ENCODE measurements at places on chromosomes 1 and 21. TPM values are rescaled to one million over a fixed set of nuclear protein-coding genes. Genes with fewer than 3 reads are reported as not detected.

DNA sequence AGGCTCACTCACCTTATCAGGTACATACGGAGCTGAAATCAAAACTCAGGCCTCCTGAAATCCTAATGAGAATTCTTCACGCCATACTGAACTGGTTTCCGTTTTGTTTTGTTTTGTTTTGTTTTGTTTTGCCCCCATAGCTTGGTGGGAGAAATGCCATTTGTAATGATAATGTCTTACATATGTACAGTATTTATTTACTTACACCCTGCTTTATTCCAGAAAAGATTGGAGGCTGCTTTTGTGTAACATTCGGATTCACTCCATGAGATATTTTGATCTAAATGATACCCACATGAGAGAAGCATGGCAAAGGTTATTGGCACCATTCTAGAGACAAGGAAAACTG, 84.7 kb downstream of the EPHB2 start:
- no peaks in the 10 kb centered on the region for H3K36me3 ChIP-seq
- H3K4me1 ChIP-seq, result peaks cover 15% of the 10 kb centered on the region
- no peak overlapping the region for H3K27ac ChIP-seq
- no peak for DNase-seq
- H3K27me3 ChIP-seq, result peaks cover 21% of the 10 kb centered on the region
- no peak overlapping the region for H3K4me3 ChIP-seq

- H3K4me3 ChIP-seq, result no peak overlapping the region
- DNase-seq, result no peak
- no peaks in the 10 kb centered on the region for H3K27me3 ChIP-seq
- H3K4me1 ChIP-seq, result peaks cover 83% of the 10 kb centered on the region
- peaks cover 15% of the 10 kb centered on the region for H3K36me3 ChIP-seq
These were observed 6.9 kb downstream of the PTPRF start for GRCh38 chr1:43537423-43538142.

- DNase-seq, result no peak
- H3K27me3 ChIP-seq, result no peaks in the 10 kb centered on the region
- H3K4me3 ChIP-seq, result no peak overlapping the region
- no peaks in the 10 kb centered on the region for H3K36me3 ChIP-seq
- H3K27ac ChIP-seq, result no peak overlapping the region
- H3K4me1 ChIP-seq, result no peaks in the 10 kb centered on the region
These were observed 98.7 kb upstream of the PDC start for GRCh38 chr1:186559601-186560116.

DNA sequence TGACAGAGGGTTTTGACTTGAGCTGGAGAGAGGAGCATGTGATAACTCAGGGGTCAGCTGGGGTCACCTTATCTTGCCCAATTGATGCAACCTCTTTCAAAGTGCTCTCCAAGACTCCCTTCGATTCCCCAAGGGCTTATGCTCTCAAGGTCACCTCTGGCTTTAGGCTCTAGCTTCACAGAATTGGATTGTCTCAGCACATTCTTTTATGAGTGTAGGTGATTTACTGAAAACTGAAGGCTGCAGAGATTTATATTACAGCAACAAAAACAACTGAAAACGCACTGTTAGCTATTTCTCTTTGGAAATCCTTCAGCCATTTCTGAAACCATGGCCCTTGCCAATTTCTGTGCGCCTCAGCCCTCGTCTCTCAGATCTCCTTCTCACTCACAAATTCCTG, 34.5 kb upstream of the MAP1LC3C start:
- H3K4me1 ChIP-seq, result no peaks in the 10 kb centered on the region
- H3K36me3 ChIP-seq, result no peaks in the 10 kb centered on the region
- no peak overlapping the region for H3K4me3 ChIP-seq

DNA sequence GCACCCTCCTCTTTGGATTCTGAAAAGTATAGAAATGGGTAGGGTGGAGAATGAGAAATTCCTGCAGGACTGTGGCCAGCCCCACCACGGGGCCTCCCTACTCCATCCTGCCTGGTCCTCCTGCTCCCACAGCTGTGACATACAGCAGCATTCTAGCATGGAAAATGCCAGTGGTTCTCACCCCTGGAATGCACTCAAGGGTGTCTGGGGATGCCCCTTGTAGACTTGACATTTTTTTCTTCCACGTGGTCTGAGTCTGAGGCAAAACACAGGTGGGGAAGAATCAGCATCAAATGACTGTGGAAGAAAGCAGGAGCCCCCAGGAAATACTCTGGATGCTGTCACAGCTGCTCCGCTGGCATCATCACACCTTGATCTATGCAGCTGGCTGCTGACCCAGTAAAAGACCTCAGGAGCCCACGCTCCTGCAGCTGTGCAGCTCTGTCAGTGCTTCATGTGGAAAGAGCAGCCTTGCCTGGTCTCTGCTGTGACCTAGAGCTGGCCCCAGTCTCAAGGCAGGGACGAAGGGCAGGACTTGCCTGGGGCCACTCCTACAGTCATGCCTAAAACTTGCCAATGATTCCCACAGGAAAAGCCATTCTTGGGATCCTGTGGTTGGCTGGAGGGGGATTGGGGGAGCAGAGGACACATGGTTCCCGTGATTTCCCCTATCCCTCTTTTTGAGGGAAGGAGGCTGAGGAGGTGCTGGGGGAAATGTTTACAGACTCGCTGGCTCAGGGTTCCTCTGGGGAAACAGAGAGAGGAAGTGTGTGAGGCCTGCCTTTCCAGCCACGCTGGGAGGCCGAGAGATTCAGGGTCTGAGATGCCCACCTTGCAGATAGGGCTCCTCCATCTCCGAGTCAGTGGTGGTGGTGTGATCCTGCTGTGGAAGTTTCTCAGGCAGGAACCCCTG, 10.8 kb upstream of the A3GALT2 start:
- no peak overlapping the region for H3K27ac ChIP-seq
- H3K36me3 ChIP-seq, result peaks cover 76% of the 10 kb centered on the region
- H3K4me1 ChIP-seq, result peaks cover 43% of the 10 kb centered on the region
- H3K4me3 ChIP-seq, result no peak overlapping the region

DNA sequence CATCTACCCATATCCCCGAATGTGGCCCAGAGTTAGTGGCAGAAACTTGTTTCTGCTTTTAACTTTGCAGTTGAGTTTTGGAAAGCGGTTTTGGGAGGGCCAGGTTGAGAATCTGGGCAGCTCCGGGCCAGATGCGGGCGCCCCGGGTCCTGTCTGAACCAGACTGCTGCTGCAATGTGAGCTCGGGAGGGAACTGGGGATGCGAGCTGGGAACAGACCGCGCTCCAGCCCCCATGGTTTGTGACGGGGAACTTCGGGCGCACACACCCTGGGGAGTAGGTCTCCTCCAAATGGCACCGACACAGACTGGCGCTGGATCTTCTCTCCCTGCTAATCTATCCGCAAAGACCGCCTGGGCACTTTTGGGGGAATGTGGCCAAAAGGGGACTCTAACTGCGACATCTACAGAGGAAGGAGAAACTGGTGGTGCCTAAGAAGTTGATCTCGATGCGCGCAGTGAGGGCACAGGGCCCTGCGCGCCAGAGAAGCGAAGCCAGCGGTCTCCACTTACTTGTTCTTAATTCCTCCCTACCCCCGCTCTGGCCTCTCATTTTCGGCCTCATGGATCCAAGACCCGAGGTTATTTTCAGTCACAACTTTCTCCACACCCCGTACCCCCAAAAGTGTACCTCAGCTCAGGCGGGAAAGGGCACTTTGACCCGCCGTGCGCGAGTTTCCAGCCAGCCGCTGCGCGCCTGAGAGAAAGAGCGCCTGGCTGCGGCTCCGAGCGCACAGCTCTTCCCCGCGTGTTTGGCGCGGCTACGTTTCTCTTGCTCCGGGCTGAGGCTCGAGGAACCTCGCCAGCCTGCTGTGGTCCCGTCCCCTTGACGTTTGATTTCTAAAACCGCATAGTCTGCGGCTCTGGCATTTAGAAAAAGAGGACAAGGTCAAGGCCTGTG, 411.0 kb upstream of the ESRRG start:
- H3K27me3 ChIP-seq, result peaks cover 3% of the 10 kb centered on the region
- no peaks in the 10 kb centered on the region for H3K4me1 ChIP-seq
- no peak overlapping the region for H3K27ac ChIP-seq
- no peak for DNase-seq

- H3K36me3 ChIP-seq, result no peaks in the 10 kb centered on the region
- H3K4me3 ChIP-seq, result no peak overlapping the region
- peaks cover 6% of the 10 kb centered on the region for H3K27me3 ChIP-seq
These were observed 39.9 kb upstream of the AJAP1 start for GRCh38 chr1:4614371-4615137.

Gene KRTAP19-1
- total RNA-seq, result not detected

Gene DNM3
- not detected for total RNA-seq

DNA sequence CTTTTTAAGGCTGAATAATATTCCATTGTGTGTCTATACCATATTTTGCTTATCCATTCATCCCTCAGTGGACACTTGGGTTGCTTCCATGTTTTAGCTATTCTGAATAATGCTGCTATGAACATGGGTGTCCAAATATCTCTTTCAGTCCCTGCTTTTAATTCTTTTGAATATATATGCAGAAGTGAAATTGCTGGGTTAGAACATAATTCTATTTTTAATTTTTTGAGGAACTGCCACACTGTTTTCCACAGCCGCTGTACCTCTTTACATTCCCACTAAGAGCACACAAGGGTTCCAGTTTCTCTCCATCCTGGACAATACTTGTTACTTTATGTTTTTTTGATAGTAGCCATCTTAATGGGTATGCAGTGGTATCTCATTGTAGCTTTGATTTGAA, 65.6 kb downstream of the RIMS3 start:
- H3K4me1 ChIP-seq, result no peaks in the 10 kb centered on the region
- H3K27ac ChIP-seq, result no peak overlapping the region
- H3K36me3 ChIP-seq, result no peaks in the 10 kb centered on the region
- H3K4me3 ChIP-seq, result no peak overlapping the region
- H3K27me3 ChIP-seq, result no peaks in the 10 kb centered on the region

DNA sequence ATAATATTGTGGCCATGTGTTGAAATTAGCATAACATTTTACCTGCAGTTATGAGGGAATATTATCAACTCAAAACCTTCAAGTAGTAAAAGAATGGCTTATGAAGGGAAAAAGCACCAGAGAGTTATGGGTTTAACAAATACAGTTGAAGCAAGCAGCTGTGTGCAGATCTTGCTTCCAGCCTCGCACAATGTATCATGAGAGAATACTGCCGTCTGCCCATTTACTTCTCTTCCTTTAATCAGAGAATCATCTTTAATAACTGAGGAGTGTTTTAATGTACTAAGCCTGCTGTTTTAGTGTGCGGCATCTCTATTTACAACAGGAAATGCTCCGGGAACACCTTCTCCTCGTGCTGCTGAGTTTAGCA, 120.9 kb downstream of the ATG4C start:
- H3K4me1 ChIP-seq, result peaks cover 12% of the 10 kb centered on the region
- no peak overlapping the region for H3K27ac ChIP-seq
- peaks cover 3% of the 10 kb centered on the region for H3K27me3 ChIP-seq
- no peaks in the 10 kb centered on the region for H3K36me3 ChIP-seq
- no peak overlapping the region for H3K4me3 ChIP-seq
- DNase-seq, result no peak
